ENCODE measurements at places on chromosomes 5 and 9. TPM values are rescaled to one million over a fixed set of nuclear protein-coding genes. Genes with fewer than 3 reads are reported as not detected.

TSSK1B gene
- 0.10 TPM for total RNA-seq

- H3K36me3 ChIP-seq: no peaks in the 10 kb centered on the region
- no peak overlapping the region for H3K4me3 ChIP-seq
- H3K4me1 ChIP-seq: no peaks in the 10 kb centered on the region
- peak; percentile 63 for DNase-seq
- no peak overlapping the region for H3K27ac ChIP-seq
Observed at GRCh38 chr9:76302947-76303550, 91.2 kb downstream of the RFK start.

CACNA1B gene
- 6.2 TPM for total RNA-seq

CARD6 gene
- 4.5 TPM for total RNA-seq

DNA sequence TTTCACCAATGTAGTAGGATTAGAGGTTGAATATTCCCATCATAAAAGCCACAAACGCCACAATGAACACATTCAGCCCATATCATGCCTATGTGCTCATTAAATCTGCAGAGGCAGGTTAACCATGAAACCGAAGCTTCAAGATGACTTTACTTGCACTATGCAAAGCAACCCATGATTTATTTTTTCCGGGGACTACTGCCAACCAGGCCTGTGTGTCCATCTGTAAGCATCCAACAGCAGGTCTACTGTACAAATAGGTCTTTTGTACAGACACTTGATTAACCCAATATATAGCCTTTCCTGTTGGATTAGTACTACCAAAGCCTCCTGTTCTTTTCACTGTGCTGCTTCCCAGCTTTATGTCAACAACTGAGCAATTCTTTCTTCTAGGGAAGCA, 104.9 kb upstream of the CDH10 start:
- H3K27me3 ChIP-seq: no peaks in the 10 kb centered on the region
- no peaks in the 10 kb centered on the region for H3K4me1 ChIP-seq
- DNase-seq: no peak
- no peak overlapping the region for H3K27ac ChIP-seq
- no peaks in the 10 kb centered on the region for H3K36me3 ChIP-seq
- no peak overlapping the region for H3K4me3 ChIP-seq

DNA sequence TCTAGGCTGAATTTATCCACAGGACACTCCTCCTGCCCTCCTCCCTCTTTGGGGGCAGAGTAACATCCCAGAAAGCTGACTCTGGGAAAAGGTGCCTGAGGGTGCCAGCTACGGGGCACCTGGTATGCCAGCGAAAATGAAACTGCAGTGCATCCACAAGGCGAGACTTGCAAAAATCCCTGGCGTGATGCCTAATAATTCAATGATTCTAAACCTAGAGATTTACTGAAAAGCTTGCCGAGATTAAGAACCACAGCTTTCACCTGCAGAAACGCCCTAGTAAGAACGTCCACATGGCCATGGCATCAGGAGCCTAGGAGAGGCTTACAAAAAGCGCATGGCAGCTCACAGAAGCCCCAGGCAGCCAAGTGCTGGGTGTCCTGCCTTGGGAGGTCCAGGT, 20.9 kb downstream of the CCNJL start:
- DNase-seq: no peak
- H3K27me3 ChIP-seq: no peaks in the 10 kb centered on the region
- H3K4me3 ChIP-seq: no peak overlapping the region
- H3K27ac ChIP-seq: no peak overlapping the region
- H3K4me1 ChIP-seq: peaks cover 11% of the 10 kb centered on the region

GRCh38 chr5:35783551-35783950, 73.1 kb upstream of the IL7R start:
- no peaks in the 10 kb centered on the region for H3K36me3 ChIP-seq
- H3K27ac ChIP-seq: no peak overlapping the region
- no peaks in the 10 kb centered on the region for H3K27me3 ChIP-seq
- DNase-seq: no peak

DNA sequence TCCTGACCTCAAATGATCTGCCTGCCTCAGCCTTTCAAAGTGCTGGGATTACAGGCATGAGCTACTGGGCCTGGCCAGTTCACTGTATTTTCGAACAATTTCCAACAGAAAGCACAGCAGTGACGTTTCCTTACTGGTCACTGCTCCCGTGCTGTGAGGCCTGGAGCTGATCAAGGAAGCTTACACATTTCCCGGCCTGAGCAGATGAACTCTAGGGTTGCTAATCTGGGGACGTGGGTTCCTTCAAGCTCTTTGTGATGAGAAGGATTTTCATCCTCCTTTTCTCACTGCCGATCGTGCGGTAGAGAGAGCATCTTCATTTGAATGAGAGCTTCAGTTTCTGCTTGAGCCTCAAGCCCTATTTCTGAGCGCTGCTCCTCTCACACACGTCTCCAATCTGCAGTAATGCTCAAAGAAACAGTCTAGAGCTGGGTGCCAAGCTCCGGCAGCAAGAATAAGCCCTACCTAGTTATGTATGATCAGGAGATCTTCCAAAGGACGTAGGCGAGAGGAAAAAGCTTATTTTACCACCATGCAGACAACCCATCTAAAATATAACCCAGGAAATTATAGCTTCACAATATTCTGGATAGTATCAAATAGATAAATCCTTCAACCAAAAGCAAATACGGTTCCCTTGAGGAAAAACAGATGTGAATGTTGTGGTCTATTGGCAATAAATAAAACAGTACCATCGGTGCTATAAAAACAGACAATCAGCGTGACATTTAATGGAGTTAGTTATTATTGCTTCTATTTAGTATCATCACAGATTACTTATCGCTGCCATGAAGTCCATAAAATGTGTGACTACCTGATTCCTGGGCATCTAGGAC, 7.3 kb upstream of the SPATA24 start:
- H3K27ac ChIP-seq: no peak overlapping the region
- no peaks in the 10 kb centered on the region for H3K27me3 ChIP-seq
- peaks cover 25% of the 10 kb centered on the region for H3K4me1 ChIP-seq

DNA sequence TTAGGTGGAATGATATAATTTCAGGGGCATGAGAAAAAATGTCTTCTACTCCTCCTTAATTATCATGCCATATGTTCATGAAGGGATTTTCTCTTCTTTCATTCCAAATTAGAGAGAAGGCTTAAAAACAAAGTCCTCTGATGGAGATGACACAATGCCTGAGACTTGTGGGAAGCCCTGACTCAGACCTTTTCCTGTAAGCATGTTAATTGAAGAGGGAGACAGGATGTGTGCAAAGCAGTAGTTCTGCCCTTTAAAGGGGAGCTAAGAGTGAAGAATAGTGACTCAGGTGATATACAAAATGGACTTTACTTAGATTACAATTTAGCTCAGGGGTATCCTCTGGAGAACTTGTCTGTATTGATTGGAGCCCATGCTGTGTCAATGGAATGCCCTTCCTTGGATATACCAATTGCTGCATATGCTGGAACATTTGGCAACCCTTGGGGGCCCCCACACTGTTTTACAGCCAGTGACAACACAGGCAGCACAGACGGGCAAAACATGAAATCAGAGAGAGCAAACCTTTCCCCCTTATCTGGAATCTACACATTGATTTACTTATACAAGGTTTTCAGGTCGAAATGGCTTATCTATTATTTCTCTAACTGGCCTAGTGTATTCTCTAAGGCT, 81.3 kb downstream of the IZUMO3 start:
- no peak overlapping the region for H3K4me3 ChIP-seq
- H3K36me3 ChIP-seq: no peaks in the 10 kb centered on the region
- H3K4me1 ChIP-seq: no peaks in the 10 kb centered on the region
- no peaks in the 10 kb centered on the region for H3K27me3 ChIP-seq
- no peak for DNase-seq
- no peak overlapping the region for H3K27ac ChIP-seq

GRCh38 chr5:111580956-111581355, 68.6 kb upstream of the STARD4 start:
- no peak overlapping the region for H3K27ac ChIP-seq
- DNase-seq: no peak
- no peak overlapping the region for H3K4me3 ChIP-seq
- no peaks in the 10 kb centered on the region for H3K36me3 ChIP-seq
- H3K4me1 ChIP-seq: no peaks in the 10 kb centered on the region

SIT1 gene
- not detected for total RNA-seq

DNA sequence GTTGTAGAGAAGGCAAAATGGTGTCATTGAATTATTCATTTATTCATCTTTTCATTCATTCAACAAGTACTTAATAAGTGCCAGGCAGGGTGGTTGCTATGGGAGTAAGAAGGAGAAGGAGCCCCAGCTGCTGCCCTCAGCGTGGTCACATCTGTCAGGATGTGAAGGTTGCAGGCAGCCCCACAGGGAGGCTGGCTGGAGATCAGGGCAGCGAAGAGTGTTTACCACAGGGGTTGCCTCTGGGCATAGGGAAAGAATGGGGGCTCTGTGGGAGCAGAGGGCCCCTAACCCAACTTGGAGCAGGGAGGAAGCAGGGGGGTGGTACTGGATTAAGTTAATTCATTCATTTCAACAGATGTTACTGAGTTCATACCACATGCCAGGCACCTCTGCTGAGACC, 6.0 kb downstream of the PCDH12 start:
- no peaks in the 10 kb centered on the region for H3K27me3 ChIP-seq
- H3K4me3 ChIP-seq: no peak overlapping the region
- H3K27ac ChIP-seq: no peak overlapping the region

- no peaks in the 10 kb centered on the region for H3K36me3 ChIP-seq
- H3K27ac ChIP-seq: no peak overlapping the region
Observed at GRCh38 chr9:2992427-2992826, 148.5 kb upstream of the PUM3 start.
